H1 (cell line): ENCODE measurements at places on chromosomes 2 and 18. TPM values are rescaled to one million over a fixed set of nuclear protein-coding genes. Genes with fewer than 3 reads are reported as not detected.

NUP35 gene
- 48.5 and 48.7 TPM in 2 replicates for total RNA-seq

- no peak for DNase-seq
Observed at GRCh38 chr18:8662560-8663255, 42.6 kb upstream of the MTCL1 start.

SULT6B1 gene
- not detected in 2 replicates for total RNA-seq

- DNase-seq = no peak
Observed at GRCh38 chr2:67877301-67877700, 185.5 kb downstream of the C1D start.

- no peak for DNase-seq
Observed at GRCh38 chr18:79092874-79093273, 23.7 kb downstream of the ATP9B start.

- no peak for DNase-seq
Observed at GRCh38 chr2:14330884-14331283, 301.6 kb upstream of the LRATD1 start.

DNA sequence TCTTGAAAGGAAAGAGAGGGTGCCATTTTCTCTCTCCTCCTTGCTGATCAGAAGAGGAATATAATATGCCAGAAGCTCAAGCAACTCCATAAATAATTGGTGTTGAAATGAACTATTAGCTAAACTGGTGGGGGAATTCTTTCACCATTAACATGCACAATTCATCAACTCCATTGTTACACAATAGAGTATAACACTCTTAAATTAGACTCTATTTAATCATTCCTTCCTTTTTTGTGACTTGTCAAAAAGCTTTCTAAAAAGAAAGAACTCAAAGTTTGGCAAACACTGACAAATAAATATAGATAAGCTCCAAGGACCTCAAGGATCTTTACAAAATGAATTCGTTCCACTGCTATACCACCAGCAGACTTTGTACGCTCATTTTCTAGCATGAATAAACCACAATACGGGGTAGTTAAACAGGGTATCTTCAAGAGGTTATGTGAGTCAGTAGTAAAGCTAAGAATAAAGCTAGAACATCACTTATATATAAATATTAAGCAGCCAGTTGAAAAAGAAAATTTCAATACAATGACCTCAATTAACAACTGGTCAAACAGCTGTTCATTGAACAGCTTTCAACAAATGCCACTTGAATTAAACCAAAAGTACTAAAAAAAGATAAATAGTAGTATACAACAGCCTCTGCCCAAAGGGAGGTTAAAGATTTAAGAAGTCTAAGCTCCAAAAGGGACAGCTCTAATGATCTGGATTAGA is 6.4 kb downstream of the TRAK2 start:
- no peak for DNase-seq

DNA sequence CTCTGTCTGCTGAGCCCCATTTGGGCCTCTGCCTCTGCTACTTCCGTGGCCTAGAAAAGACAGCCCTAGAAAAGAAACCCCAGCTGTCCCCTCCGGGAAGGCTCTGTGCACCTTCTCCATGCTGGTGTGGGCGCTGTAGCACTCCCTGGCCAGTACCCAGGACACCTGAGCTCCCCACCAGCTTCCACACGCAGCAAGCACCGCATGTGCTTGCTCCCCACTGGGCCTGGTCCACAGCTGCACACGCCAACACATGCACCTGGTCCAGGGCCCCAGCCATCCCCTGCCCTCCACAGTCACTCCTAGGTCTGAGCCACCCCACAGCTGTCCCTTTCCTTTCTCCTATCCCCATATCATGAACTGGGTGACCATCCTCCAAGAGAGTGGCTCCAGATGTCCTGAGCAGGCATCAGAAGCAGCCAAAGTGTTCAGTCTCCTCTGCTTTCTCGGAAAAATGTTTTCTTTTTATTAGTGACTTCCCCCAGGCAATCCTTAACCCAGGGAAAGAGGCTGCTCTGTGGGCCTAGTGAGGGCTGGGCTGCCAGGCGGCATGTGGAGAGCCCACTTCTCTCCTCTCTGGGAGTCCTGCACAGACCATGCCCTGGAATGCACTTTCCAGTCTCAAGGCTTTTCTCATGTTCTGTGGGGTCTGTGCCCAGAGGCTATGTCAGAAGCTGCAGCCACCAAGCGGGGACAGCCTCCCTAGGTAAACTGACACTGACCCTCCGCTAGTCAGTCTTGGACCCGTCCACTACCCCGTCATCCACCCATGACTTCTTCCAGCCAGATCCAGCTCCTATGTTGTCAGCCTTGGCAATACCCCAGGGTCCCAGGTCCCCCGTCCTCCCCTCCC is 133.7 kb downstream of the KLHL29 start:
- no peak for DNase-seq

PAIP2B gene
- 30.4 and 31.3 TPM in 2 replicates for total RNA-seq
